Mucosa of descending colon (tissue), 3 donors: ENCODE measurements at places on chromosomes 5 and 9. TPM values are rescaled to one million over a fixed set of nuclear protein-coding genes. Genes with fewer than 3 reads are reported as not detected.
A peak's percentile ranks its signal among the peaks of the same experiment; 100 is the strongest.

DNA sequence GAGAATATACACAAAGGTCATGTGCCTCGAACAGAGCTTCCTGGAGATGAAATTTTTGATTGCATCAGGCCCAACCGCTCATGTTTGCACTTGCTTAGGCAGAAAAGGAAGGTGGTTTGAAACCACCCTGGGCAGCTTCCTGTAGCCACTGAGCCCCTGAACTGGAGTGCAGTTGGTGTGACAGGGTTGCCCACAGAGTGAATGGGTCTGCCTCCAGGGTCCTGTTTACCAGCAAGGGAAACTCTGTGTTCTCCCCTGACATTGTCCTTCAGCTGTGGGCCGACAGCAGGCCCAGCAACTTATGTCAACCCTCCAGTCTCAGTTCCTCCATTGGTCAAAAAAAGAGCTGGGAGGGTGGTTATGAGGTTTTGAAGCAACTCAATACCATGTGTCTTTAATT lies 289.6 kb downstream of the KIF4B start:
- no peak for DNase-seq

DNA sequence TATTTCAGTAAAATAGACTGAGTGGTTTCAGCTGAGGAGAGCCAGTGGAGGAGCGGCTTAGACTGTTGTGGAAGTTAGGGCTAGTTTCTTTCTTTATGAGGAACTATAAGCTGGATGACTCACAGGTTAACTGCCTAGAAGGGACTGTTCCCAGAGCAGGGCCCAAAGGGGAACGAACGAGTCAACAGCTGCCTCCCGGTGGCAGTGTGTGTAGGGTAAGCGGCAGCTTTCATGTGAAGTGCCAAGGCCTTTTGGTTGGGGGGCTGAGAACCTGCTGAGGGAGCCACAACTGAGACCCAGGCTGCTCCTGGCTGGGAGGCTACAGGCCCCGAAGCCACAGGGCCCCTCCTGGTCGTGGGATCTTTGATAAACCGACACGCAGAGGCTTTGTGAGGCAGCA lies 7.0 kb downstream of the SQSTM1 start:
- peak; percentile 77 for DNase-seq

DNA sequence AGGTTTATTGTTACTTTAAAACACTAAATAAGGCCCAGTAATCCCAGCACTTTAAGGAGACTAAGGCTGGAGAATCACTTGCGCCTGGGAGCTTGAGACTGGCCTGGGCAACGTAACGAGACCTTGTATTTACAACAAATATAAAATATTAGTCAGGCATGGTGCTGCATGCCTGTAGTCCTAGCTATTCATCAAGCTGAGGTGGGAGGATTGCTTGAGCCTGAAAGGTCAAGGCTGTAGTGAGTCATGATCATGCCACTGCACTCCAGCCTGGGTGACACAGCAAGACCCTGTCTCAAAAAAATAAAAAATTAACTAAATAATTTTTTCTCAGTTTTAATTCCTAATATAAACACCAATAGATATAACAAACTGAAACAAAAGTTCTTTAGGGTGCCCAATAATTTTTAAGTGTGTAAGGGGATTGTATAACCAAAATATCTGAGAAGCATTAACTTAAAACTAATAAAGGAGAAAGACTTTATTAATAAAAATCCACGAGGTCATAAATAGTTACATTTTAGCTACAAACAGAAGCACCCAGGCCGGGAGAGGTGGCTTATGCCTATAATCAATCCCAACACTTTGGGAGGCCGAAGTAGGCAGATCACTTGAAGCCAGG lies 32.7 kb downstream of the FAM13B start:
- no peak for DNase-seq

Gene ADCY2
- total RNA-seq, result 2.2 TPM

DNA sequence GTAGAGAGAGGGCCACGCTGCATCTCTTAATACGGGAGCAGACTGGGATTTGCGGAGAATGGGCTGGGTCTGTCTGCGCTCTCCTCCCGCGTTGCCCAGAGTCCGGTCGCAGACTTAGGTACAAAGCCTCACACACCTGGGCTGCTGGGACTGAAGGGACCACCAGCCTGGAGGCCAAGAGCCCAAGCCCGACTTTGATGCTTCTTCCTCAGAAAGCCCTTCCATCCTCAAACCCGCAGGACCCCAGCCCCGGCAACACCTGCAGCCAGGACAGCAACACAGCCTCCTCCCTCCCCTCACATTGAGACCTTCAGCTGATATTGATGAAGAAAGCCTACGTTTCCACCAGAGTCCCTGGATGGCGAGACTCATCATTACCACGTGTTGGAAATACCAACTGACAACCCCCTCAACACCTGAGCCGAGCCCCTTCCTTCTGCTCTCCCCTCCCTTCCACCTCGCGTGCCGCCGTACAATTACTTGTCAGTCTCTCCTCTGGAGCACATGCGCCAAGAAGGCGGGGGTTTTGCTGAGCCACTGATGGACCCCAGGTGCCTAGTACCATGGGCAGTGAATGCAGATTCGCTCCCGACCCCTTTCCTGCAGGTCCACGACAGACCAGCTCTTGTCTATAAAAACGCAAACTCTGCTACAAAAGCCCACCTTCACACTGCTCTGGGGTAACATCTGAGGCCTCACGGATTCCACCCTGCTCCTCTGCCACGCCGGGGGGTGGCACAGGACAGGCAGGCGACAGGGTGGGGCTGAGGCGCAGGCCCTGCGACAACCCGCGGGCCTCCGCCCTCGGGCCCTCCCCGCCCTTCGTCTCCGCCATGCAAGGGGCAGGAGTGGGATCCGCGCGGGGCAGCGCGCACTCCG lies 841 bp downstream of the ASB6 start:
- no peak for DNase-seq

Gene STC2
- total RNA-seq, result 0.26 TPM
